ENCODE measurements at places on chromosomes 6 and 20. TPM values are rescaled to one million over a fixed set of nuclear protein-coding genes. Genes with fewer than 3 reads are reported as not detected.

GRCh38 chr20:57657535-57658446 lies 37.6 kb upstream of the ZBP1 start:
- H3K4me1 ChIP-seq = peaks cover 17% of the 10 kb centered on the region
- H3K27ac ChIP-seq = peak overlapping the region; percentile 46
- no peaks in the 10 kb centered on the region for H3K27me3 ChIP-seq
- H3K4me3 ChIP-seq = no peak overlapping the region

DNA sequence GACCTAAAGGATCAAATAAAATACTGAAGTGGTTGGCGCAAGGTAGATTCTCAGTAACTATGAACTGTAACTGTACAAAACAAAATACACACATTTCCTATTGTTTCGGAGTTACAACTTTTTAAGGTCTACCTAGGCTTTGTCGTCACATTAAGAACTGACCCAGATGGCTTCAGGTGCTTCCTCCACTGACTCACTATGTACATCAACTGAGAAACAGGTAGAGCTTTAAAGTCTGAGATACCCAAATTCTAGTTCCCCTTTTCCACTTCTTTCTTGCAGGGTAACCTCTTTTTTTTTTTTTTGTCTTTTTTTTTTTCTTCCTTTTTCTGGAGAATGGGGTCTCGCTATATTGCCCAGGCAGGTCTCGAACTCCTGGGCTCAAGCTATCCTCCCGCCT lies 5.5 kb downstream of the SNRPB start:
- peaks cover 35% of the 10 kb centered on the region for H3K36me3 ChIP-seq
- H3K27ac ChIP-seq = no peak overlapping the region
- DNase-seq = no peak
- no peak overlapping the region for H3K4me3 ChIP-seq
- no peaks in the 10 kb centered on the region for H3K27me3 ChIP-seq
- H3K4me1 ChIP-seq = peaks cover 15% of the 10 kb centered on the region

The KCNS1 gene
- not detected for total RNA-seq

DNA sequence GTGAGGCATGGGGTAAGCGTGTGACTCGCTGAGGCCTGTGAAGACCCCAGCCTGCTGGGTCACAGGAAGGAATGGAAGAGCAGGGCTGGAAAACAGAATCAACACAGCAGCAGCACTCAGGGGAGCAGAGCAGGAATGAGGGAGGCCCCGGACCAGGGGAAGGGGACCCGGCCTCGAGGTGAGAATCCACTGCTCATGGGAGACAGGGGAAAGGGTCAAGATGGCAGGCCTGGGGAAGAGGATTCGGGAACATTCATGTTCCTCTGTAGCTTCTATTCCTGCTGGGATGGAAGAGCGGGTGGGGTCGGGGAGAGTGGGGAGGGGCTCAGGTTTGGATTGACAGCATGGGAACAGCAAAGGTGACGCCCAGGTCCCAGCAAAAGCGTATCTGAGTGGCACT lies 59.4 kb downstream of the NPEPL1 start:
- DNase-seq = no peak
- no peaks in the 10 kb centered on the region for H3K4me1 ChIP-seq
- no peaks in the 10 kb centered on the region for H3K36me3 ChIP-seq

DNA sequence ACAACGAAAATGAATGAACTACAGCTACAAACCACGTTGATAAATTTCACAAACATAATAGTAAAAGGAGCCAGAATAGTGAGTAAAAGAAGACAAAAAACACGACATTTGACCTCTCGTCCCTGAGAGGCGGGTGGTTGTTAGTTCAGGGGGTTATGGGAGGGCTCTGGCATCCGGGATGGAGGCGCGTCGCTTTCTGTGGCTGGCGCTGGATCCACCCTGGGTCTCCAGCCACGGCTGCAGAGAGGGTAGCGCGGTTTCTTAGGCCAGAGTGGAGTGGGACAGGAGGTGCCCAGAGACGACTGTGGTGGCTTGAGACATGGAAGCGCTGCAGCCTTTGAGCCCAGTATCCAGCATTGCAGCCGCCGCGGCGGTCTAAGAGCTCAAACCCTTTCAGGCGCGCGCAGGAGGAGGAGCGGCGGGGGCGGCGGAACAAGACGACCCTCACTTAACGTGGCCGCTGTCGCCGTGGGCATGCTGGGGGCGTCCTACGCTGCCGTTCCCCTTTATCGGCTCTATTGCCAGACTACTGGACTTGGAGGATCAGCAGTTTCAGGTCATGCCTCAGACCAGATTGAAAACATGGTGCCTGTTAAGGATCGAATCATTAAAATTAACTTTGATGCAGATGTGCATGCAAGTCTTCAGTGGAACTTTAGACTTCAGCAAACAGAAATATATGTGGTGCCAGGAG lies 3.7 kb upstream of the ZSCAN23 start:
- H3K27ac ChIP-seq = no peak overlapping the region
- H3K4me3 ChIP-seq = peak overlapping the region; percentile 35
- no peak for DNase-seq

The THBS2 gene
- total RNA-seq = not detected

DNA sequence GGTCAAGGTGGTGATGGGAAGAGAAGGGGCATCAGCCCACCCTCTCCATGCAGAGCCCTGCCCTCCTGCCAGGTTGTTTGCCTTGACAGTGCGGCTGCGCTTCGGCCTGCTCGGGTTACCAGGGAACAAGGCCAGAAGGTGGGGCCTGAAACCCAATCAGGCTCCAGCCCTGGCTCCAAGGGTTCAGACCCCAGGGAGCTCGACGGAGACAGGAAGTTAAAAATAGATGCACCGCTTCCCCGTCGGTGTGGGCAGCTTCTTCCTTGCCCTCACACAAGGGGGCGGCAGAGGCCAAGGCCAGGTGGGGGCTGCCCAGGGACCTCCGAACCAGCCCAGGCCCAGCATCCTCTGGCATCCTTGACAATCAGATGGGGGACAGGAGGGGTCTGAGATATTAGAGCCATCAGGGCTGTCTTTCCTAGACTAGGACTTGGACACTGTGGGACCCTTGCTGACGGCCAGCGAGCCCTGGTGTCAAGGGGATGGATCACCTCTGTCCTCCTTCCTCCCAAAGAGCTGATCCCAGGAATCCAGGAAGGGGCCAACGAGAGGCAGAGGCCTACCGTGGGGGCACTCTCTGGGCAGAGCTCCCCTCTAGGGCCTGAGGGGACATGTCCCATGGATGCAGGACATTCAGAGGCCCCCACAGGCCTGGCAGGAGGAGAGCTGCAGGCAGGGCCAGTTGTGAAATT lies 65.2 kb downstream of the RIPOR3 start:
- no peak overlapping the region for H3K27ac ChIP-seq
- H3K36me3 ChIP-seq = no peaks in the 10 kb centered on the region
- H3K4me1 ChIP-seq = no peaks in the 10 kb centered on the region
- H3K27me3 ChIP-seq = no peaks in the 10 kb centered on the region
- no peak for DNase-seq

The CNKSR3 gene
- 0.17 TPM for total RNA-seq

DNA sequence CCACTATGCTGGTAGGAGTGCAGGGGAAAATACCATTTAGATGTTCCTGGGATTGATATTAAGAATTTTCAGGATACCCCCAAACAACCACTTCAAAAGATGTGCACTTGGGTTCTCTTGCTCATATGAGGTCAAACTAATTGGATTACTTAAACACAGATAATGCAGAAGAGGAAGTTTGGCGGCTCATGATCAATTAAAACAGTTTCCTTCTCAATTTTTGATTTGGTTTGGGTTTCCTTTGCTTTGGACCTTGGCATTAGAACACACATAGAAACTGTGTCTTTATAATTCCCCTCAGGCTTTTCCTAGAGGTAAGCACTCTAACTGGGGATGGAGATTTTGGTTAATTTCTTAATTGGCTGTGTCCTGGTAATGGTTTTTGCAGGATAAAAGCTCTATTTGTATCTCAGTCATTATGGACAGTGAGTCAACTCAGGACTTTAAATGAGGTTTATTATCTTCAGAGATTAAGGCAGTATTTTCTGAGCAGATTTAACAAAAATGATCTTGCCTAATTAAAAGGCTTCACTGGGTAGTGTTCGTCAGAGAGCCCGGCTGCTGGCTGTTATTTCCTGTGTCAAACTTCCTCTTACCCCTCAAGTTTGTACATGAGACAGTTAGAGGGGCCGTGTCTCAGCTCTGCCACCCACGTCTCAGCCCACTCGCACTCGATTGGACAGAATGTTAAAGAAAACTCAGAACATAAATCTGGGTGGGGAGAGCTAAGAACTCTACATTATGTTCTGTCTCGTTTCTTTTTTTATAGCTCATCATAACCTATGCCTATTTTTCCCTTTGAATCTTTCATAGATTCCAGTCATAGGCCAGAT lies 50.3 kb upstream of the PREP start:
- H3K4me1 ChIP-seq = peaks cover 6% of the 10 kb centered on the region
- no peak for DNase-seq
- H3K4me3 ChIP-seq = peak overlapping the region; percentile 29
- no peak overlapping the region for H3K27ac ChIP-seq
- no peaks in the 10 kb centered on the region for H3K36me3 ChIP-seq

DNA sequence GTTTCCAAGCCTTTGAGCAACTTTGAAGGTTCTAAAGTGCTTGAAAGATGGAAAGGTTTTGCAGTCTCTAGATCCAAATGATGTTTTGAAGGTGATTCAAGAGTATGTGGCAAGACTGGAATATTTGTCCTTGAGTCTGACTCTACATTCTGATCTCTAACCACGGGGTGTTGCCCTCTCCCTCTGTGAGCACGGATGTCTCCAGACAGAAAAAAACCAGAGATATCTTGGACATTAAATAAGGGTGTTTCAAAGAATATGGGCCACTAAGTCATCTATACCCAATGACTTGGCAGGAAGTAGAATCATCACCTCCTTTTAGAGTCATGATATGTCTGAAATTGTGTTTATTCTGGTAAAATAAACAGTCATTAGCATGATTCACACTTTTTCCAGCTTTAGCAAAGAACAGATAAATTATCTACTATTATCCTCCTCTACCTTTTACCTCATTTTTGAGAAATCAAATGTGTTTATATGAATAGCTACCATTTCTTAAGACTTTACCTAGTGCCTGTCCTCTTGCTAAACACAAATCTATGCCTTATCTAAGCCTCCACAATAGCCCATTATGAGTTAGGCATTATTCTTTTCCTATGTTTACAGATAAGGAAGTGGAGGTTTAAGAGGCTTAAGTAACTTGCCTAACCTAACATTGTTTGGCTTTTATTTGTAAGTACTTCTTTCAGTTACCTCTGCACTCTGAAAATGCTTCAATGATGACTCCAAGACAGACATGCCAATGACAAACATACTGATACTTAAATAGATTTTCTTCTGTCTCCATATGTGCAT lies 384.4 kb downstream of the BMP2 start:
- H3K27me3 ChIP-seq = no peaks in the 10 kb centered on the region
- H3K27ac ChIP-seq = no peak overlapping the region
- no peak overlapping the region for H3K4me3 ChIP-seq
- no peak for DNase-seq
- H3K36me3 ChIP-seq = no peaks in the 10 kb centered on the region

DNA sequence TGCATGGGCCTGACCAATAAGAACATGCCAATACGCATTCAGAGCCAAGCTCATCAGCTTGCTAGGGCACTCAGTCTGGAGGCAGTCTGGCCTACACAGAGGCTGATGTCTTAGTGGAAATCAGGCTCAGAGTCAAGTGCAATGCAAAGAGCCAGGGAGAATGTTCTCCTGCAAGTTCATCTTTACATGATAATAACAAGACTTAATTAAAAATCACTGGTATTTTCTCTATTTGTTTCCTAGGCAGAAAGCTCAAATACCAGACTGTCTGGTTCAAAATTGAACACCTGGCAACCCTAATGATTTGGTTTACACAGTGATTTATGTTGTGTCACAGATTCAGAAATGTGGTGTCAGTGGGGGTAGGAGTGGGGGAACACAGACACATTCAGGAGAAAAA lies 689.3 kb upstream of the FLRT3 start:
- H3K4me1 ChIP-seq = no peaks in the 10 kb centered on the region
- H3K27ac ChIP-seq = no peak overlapping the region
- no peak overlapping the region for H3K4me3 ChIP-seq
- H3K27me3 ChIP-seq = no peaks in the 10 kb centered on the region

DNA sequence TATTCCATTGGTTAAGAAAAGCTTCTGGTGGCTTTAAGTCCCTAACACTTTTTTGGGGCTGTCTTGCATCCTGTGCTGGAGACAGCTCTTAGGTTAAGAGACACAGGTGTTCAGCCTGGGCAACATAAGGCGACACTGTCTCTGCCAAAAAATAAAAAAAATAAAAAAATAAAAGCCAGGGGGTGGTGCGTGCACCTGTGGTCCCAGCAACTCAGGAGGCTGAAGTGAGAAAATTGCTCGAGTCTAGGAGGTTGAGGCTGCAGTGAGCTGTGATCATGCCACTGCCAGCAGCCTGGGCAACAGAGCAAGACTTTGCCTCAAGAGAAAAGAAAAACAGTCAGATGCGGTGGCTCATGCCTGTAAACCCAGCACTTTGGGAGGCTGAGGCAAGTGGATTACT lies 55.6 kb upstream of the ZMYND8 start:
- no peaks in the 10 kb centered on the region for H3K36me3 ChIP-seq
- H3K27ac ChIP-seq = no peak overlapping the region
- no peak overlapping the region for H3K4me3 ChIP-seq
- H3K27me3 ChIP-seq = no peaks in the 10 kb centered on the region
- no peak for DNase-seq

The FAXC gene
- not detected for total RNA-seq

DNA sequence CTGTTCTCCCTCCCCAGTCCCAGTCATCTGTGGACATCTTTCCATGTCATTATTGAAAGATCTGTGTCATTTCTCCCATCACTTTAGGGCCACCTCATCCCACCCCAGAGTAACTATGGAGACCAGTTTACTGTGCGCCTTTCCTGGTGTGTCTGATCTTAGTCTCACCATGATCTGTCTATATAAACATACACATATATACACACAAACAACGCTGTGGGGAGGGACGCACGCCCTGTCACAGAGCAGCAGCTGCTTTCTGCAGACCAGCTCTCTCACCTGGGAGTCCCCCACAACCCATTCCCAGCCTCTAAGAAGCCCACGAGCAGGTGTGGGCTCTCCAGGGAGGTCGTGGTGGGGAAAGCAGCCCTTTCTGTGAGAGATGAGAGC lies 68.1 kb upstream of the TOX2 start:
- no peak for DNase-seq
- H3K36me3 ChIP-seq = no peaks in the 10 kb centered on the region
- H3K27ac ChIP-seq = no peak overlapping the region
- H3K27me3 ChIP-seq = no peaks in the 10 kb centered on the region

The GRIK2 gene
- total RNA-seq = not detected

DNA sequence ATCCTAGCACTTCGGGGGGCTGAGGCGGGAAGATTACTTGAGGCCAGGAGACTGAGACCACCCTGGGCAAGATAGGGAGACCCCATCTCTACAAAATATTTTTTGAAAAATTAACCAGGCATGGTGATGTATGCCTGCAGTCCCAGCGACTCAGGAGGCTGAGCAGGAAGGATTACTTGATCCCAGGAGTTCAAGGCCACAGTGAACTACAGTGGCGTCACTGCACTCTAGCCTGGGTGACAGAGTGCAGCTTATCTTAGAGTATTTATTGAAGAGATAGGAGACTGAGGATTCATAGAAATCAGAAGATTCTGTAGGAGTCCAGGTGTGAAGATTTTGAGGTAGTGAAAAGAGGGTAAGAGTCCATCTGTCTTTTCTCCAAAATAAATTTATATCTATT lies 45.0 kb downstream of the SLC17A5 start:
- no peak overlapping the region for H3K27ac ChIP-seq
- H3K27me3 ChIP-seq = no peaks in the 10 kb centered on the region
- no peak for DNase-seq
- no peaks in the 10 kb centered on the region for H3K4me1 ChIP-seq
